ENCODE measurements at places on chromosomes 16 and 17. TPM values are rescaled to one million over a fixed set of nuclear protein-coding genes. Genes with fewer than 3 reads are reported as not detected.

DNA sequence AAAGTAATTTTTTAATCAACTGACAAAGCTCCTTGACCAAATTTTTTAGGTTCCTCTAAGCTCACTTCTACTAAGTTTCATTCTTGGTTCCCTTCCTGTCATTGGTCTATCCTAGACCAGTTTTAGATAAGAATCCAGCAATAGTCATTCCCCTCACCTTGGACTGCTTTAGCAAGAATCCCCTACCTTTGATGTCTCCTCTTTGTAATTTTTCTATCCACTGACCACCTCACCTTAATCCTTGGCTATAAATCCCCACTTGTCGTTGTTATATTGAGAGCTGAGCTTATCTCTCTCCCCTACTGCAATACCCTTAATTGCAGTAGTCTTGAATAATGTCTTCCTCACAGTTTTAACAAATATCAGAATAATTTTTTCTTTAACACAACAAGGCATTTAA is 107.2 kb downstream of the USP32 start:
- no peak for DNase-seq

DNA sequence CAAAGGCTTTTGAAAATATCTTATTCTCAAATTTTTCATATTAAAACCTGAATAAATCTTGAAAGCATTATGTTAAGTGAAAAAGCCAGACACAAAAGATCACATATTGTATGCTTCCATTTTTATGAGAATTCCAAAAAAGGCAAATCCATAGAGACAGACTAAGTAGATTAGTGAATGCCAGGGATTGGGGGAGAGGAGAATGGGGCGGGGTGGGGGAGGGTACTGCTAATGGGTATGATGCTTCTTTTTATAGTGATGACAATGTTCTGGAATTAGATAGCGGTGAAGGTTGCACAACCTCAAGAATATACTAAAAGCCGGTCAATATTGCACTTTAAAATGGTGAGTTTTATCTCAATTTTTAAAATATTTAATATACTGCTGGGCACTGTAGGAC is 44.0 kb downstream of the XPO6 start:
- no peak for DNase-seq

MT1B gene
- total RNA-seq: not detected

- no peak for DNase-seq
Measured at GRCh38 chr16:47895146-47895545, 260.6 kb downstream of the ABCC12 start.

DNA sequence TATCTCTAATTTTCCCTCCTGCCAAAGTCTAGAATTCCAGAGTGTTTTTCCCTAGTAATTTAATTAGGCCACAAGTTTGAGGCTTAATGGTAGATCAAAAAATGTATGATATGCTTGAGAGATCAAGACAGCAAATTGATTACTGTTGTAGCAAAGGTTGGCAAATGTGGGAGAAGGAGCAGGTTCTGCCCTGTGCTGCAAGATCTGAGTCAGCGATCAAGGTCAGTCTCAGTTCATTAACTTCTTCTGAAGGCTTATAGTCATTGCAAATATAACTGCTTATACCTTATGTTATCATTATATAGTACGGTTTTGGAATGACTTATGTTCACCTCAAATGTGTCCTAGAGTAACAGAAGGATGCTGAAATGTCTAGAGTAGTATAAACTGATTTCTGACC is 231.1 kb upstream of the TBX2 start:
- DNase-seq: no peak

DNA sequence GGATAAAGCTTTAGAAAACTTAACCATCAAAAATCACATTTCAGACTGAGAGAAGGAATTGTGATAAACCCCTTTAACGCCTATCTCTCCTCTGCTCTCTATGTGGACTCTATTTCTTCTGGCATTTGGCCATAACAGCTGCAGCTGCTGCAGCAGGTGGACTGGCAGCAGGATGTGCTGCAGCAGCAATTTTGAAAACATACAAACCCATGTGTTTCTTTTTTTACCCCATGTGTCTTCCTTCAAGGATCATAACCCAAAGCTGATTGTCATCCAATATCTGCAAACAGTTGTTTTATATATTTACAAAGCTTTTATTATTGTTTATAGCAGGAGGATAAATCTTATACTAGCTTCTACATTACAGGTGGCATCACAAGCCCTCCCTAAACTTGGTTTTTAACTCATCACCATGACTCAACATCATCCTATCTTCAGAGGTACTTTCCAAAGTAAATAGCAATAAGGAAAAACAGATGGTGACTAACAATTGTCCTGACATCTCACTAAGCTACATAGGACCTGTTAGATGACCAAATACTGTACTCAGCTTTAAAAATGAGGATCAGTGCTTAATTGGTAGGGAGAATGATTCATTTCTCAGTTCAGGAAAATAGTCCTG is 14.5 kb upstream of the KRTAP9-2 start:
- DNase-seq: no peak

DNA sequence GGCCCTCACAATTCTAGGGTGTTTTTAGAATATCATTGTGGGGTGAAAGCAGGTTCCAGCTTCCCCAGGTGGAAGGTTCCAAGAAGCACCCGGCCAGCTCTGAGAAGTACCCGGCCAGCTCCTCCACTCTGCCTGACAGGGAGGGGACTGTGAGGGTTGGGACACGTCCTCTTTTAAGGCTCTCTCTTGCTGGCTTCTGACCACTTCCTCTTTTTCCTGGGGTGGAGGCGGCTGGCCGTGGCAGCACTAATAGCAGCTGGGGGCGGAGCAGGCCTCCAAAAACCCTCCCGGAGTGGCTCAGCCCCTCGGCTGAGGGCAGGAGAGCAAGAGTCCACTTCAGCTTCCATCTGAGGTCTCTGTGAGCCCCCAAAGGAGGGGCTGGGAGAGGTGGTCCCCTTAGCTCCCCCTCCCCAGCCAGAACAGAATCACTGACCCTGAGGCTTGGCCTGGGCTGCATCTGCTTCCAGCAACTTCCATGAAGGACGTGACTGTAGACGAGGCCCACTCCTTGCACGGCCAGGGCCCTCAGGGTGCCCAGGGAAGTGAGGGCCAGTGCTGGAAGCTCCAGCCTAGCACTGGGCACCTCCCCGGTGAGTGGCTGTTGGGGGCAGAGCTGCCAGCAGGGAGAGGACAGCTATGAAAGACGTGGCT is 26.7 kb upstream of the PLCG2 start:
- DNase-seq: no peak

GOT2 gene
- total RNA-seq: 128 TPM

CES3 gene
- 1.9 TPM for total RNA-seq

Measured in activated CD4-positive, alpha-beta T cell treated with anti-CD3 and anti-CD28 coated beads for 36 hours (primary cell).